ENCODE measurements at places on chromosomes 12 and 14.

DNA sequence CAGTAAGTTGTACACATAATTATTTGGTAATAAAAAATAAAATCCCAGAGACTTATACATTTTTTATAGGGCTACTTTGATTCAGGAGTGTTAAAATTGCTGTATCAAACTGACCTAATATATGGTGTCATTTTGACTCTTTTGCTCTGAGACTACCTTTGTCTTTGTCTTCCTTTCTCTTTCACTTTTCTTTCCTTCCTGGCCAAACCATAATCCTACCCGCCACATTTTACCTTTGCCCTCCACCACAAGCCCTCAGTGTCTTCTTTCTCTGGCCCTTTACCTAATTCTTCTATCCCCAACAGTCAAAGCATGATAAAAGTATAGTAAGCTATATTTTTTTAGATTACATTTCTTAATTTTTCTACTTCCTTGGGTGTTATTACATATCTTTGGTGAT is 62.0 kb downstream of the CAND1 start:
- no peak for DNase-seq

DNA sequence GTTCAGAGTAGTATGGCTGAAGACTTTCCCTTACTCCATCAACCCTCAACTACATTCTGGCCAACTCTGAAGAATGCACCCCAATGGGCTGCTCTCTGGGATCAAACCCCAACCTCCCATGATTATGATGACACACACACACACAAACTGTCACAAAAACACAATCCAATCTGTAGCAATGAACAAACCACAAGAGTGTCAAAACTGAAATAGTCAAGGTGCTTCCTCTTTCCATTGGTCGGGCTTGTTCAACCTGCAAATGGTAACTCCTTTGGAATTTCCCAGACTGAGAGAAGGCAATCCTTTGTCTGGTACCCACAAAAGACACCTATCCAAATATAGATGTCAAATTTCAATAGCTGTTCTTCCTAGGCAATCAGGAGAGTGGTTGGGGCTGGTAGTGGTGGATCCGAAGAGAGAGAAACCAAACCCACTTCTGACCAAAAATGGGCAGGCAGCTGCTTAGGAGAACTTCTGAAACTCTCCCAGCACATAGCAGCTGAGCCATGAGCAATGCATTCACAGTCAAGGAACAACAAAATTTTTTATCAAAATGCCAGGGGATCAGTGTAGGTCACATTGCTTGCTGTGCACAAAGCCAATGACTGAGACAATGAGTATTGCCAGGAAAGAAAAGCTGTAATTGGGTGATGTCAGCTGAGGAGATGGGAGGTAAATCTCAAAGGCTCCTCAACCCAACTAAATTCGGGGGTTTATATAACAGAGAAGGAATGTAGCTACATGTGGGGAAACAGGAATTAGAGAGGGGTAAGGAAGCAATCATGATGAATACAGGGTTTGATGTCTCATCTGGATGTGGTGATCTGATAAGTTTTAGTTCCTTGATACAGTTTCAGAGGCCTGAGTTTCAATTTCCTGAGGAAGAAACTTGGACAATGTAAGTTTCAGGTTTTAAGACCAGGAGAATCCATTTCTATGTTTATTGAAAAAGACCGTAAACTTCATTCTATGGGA is 191.4 kb downstream of the KITLG start:
- DNase-seq: peak; percentile 72

DNA sequence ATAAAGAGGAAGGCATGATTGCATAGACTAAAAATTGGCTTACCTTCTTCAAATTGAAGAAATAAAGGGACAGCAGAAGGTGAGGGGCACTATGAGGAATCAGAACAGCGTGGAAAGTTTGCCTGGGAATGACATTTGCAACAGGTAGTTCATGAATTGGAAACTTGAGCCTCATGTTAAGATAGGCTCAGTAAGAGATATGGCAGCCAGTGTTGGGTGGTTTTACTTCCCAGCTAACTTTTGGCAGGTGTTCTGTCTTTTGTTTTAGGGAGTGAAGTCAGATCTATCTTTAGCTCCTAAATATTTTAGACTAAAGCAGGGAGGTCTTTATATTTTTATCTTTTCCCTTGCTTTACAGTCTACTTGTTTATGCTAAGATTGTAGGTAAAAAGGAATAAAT is 122.4 kb downstream of the ANO6 start:
- DNase-seq: no peak

DNA sequence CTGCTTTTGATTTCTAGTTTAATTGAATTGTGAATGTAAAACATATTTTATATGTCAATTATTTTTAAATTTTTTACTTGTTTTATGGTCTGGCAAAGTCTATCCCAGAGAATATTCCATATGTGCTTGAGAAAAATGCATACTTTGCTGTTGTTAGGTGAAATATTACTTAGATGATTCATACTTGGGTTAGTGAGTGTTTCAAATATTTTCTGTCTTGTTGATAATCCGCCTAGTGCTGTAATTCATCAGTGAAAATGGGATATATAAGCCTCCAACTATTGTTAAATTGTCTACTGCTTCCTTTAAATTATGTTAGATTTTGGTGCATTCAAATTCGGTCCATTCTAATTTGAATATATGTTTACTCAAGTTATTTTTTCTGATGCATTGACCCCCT is 395.5 kb downstream of the LRFN5 start:
- DNase-seq: peak; percentile 9

DNA sequence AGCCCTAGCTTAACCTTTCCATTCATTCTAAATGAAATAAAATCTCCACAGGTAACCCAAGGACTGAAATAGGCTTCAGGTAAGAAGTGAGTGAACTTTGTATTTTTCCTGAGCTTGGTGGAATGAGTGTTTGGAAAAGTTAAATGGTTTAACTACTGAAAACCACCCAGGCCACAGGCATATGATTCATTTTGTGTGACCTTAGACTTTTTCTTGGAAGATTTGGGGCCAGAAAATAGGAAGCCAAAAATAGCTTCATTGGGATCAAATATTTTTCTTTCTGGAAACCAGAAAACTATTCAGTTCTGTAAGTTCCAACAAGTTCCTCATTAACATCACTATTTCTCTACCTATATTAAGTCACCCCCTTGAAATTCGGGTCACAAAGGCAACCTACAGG is 212.6 kb downstream of the PCNX1 start:
- DNase-seq: peak; percentile 13

DNA sequence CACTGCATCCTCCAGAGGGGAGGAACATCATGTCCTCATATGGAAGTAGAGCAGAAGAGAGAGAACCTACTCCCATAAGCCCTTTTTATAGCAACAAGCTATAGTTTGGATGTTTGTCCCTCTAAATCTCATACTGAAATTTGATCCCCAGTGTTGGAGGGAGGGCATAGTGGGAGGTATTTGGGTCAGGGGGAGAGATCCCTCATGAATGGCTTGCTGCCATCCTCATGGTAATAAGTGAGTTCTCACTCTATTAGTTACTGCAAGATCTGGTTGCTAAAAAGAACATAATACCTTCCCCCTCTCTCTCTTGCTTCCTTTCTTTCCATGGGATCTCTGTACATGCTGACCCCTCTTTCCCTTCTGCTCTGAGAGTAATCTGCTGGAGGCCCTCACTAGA is 93.9 kb downstream of the RPAP3 start:
- DNase-seq: no peak

- DNase-seq: no peak
Measured at GRCh38 chr12:123132951-123133619, 17.8 kb downstream of the PITPNM2 start.

DNA sequence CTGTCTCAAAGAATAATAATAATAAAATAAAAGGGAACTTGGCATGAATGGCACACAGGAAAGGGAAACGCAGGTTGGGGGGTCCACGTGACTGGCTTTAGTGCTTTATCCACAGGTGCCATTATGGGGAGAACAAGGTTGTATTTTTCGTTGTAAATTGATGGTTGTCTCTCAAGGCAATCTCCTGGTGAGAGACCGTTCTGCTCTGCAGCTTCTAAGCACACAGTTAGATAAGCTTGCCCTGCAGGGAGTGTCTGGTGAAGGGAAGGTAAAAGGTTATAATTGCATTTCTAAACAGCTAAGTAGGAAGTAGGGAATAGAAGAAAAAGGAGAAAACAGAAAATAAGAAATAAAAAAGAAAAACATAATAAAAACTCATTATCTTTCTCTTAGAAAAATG is 69.1 kb upstream of the CPSF6 start:
- no peak for DNase-seq

GRCh38 chr12:89932954-89933353 is 224.3 kb upstream of the ATP2B1 start:
- DNase-seq: no peak

DNA sequence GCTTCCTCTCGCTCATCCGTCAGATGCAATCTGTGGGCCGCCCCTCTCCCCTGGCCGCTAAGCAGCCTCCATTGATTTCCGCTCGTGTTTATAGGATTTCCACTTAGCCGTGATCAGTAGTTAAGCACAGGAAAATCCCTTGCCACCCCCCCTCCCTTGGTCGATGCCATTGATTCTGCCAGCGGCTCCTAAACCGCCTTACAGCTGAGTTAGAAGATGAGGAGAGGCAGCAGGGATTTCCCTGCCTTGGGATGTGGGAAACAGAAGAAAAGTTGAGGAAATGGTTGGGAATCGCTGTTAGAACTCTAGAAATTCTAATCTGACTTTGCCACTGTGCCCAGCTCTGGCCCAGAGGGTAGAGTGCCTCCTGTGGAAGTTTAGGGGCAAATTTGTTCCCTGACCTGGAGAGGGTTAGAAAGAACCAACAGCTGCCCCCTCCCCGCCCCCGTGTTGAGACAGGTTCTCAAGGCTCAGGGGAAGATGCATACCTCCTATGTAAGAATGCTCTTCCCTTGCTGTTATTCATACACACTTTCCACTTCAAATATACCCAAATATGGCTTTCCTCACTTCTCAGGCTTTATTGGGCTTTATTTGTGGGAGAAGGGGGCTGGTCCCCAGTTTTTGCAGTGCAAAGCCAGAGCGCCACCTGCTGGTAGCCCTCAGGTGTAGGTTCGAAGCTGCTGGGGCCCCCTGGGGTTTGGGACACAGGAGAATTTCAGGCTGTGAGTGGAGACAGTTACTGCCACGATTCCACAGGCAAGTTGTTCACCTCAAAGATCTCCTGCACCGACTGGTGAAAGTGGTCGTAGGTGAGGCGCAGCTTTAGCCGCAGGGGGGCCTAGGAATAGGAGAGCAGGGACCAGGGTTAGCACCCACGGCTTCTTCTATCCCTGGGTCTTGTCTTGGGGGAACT is 3.2 kb downstream of the THTPA start:
- DNase-seq: peak; percentile 79

DNA sequence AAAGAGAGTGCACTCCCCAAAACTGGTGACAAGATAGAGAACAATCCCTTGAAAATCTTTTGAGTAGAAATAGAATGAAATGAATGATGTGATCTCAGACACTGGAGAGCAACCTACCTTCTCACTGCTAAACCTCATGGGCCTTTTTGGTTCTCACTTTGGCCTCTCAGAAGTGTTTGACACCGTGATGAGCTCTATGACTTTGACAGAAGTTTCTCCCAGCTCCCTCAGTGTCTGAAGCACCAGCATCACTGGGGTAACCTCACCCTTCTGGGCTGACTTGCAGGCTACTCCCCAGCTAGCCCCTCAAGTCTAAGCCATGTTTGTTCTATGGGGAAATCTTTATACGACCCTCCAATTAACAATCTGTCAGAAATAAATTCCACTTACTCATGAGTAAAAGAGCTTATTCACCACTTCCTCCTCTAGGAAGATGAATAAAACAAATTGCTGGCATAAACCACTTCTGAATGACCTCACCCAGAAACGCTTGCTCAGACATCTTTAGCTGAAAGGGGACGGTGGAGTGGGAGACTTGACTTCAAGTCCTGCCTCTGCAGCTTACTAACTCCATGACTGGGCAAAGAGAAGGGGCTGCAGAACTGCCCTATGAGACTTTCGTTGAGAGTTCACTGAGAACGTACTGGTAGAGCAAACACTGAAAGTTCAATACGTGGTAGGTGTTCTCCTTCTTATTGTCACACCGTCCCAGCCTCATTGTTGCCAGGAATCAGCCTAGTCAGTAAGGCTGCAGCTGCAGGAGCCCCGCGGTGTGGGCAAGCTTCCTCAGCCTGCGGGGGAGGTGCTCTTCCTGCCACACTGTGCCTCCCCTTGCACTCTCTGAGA is 46.5 kb downstream of the ST8SIA1 start:
- peak; percentile 86 for DNase-seq

GRCh38 chr12:28459481-28459880 is 269.2 kb downstream of the CCDC91 start:
- DNase-seq: no peak

DNA sequence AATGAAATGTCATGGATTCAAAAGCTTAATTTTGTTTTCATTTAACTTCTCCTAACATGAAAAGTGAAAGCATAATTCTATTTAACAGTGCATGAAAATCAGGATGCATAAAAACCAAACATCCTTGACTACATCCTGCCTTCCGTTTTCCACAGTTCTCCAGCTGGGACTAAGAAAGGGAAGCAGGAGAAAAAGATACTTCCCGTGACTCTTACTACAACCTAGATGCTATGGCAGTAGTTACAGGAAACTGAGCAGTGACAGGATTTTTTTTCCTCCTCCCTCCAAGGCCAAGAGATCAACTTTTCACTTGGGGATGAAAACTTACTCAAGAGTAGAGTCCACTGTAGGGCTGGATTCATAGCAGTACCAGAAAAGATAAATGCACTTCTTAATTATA is 2.6 kb downstream of the EXOC5 start:
- DNase-seq: peak; percentile 36

- DNase-seq: peak; percentile 89
Measured at GRCh38 chr12:92561543-92561899, 141.3 kb upstream of the PLEKHG7 start.

GRCh38 chr14:75561013-75561432 is 17.4 kb upstream of the FLVCR2 start:
- DNase-seq: peak; percentile 80

- DNase-seq: no peak
Measured at GRCh38 chr14:94170136-94170535, 4.0 kb upstream of the PPP4R4 start.

DNA sequence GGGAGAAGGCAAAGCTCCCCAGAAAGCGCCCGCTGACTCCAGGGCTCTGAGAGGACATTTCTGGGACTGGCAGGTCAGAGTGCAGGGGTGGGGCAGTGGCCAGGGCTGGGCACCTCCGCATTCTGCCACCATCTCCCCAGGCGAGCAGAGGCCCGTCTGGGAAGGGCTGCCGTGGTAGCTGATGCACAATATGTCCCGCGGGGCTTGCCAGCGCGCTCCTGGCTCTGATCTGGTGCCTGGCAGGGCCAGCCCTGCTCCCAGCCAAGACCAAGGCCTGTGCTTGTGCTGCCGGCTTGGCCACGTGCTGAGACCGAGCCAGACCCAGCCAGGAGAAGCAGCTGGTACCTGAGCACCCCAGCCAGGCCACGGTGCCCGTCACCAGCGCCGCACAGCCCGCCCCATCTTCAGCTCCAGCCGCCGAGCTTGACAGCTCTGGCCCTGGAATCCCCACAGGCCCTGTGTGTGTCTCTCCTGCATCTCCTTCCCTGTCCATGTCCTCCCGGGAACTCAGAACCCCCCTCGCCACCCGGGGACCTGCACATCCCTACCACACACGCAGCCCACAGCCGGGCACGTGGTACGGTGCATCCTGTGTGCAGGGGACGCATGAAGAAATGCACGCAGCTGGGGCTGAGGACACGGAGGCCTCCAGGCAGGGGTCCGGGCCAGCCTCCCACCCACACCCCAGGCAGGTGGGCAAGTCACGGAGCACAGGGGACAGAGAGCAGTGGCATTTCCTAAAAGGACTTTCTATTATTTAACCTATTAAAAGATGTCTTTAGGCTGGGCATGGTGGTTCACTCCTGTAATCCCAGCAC is 68.6 kb upstream of the C14orf180 start:
- DNase-seq: no peak
